ENCODE measurements at places on chromosomes 12 and 14.

DNA sequence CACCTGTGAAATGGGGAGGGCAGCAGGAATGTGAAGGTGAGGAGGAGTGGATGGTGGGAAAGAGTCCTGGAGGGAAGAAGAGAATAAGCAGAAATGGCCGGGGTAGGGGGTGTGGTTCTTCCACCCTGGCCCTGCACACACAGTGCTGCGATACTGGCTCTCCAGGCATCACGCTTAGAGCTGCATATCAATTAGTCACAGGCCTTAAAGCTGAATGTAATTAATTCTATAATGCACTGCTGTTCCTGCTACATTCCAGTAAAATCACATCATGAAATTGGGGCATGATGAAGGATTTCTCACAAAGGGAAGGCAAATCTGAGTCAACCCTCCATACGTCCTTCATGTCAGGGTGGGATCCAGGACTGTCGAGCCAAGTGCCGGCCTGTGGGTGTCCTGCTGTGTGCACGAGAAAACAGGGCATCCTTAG lies 566.1 kb downstream of the BCL11B start:
- no peak for ATAC-seq

- ATAC-seq = no peak
Observed at GRCh38 chr12:52385226-52385702, at the start of gene KRT84. Gene KRT84 (minus strand): TSS chr12:52385652. CDS start chr12:52385585, 67 bp downstream.

GRCh38 chr12:97404093-97404492 lies 58.5 kb upstream of the RMST start:
- ATAC-seq = no peak

DNA sequence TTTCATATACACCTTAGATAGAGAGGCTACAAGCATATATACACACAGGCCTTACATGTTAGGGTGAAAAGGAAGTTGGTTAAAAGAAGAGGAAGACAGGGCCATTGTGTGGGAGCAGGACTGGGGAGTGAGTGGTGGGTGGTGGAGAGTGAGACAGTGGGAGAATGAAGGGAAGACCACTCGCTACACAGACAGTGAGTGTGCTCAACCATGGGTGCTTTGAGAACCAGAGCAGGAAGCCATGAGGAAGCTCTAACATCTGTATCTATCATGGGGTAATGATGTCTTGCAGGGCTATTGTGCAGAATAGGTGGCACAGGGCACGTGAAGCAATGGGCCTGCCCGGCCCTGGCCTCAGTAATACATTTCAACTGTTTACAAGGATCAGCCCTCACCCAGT lies 11.4 kb upstream of the KRT74 start:
- ATAC-seq = no peak

- peak; percentile 27 for ATAC-seq
Observed at GRCh38 chr12:91211866-91212265, 29.2 kb upstream of the DCN start.

DNA sequence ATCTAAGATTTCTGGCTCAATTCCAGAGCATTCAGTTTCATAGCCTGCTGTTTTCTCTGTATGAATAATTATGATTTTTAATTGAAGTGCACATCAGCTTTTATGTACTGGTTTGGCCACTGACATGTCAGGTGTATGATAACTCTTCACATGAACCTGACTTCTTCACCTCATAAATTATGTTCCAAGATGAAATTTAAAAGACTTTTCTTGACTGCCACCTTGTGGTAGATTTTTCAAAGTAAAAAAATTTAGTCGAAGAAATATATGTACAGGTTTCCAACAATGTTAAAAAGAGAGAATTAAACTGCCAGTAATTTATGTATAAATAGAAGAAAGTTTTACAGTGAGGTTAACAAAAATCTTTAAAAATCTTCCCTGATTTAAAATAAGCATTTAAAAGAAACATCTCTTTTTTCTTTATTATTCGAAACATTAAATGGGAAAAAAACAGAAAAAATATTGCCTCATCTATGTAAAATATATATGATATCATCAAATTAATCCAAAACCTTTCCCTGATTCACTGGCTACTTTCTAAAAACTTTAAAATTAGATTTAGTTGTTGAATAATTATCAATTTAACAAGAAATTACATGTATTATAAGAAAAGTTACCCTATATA lies 124.9 kb upstream of the ATXN7L3B start:
- ATAC-seq = no peak

DNA sequence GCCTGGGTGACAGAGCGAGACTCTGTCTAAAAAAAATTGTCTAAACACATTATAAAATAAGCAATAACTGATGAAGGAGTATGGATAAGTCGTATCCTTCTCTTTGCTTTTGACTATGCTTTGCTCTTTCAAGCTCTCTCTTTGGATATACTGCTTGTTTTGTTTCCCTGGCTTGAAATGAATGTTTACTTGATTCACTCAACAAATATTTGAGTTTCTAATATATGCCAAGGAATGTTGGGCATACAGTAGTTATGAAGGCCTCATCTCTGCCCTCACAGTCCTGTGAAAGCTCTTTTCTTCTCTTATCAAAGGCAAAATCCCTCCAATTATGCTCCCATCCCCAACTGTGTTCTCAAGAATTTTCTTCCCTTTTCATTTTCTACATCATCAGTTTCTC lies 123.5 kb downstream of the PTPRR start:
- ATAC-seq = no peak

DNA sequence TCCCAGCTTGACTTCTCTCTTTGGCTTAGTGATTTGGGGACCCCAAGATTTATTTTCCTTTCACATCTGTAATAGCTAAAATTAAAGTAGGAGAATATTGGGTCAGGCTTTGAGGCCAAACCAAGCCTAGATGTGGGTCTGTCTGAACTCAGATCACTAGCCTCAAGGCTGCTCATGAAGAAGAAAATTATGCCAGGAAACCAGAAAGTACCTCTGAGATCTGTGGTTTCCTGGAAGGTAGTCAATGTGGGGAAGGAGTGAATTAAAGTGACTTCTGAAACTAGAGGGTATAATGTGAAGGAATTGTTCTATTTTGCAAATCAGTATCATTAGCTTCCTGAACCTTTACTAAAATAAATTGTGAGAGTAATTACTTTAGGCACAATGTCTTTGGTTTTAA lies 13.4 kb upstream of the CLEC12A start:
- no peak for ATAC-seq

DNA sequence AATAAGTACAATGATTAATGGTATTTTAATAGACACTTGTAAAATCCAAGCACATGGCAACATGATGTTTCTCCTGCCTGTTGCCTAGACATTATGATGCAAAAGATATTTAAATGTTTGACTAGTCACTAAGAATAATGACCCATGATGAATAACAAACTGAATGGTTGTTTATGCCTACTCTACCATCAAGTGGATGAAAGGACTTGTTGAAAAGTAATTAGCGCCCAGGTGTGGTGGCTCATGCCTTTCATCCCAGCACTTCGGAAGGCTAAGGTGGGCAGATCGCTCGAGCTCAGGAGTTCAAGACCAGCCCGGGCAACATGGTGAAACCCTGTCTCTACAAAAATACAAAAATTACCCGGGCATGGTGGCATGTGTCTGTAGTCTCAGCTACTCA lies 30.7 kb downstream of the KIF21A start:
- no peak for ATAC-seq

DNA sequence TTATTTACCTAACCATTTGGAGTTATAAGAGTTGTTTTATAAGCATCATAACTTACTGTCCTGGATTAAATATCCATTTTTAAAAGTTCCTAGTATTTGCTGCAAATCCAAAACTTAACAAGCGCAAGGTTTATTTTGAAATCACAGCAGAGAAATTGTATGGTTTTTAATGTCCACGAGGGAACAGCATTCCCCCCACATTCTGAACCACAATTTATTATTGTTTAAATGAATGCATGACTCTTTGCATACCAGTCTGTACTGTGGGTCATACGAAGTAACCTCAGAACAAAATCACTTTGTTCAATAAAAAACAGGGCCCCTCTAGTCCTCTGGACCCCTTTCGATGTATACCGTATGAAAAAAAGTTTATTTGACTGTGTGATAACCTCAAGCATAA lies 75.9 kb downstream of the DACT1 start:
- ATAC-seq = no peak

DNA sequence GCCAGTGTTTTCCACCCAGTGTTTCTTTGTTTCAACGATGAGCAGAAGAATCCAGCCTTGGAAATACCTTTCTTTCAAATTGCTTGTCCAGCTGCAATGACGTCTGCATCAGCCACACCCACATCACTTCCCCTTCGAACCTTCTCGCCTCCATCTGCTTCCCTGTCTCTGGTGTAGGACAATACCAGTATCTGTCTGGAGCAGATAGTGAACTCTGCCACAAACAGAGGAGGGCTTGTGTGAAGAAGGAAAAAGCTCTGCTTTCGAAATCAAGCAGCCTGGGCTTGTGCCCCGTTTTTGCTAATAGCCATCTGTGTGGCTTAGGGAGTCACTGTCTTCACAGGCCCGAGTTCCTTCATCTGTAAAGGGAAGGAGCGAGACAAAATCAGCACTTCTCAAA lies 415.4 kb downstream of the ZFP36L1 start:
- no peak for ATAC-seq

DNA sequence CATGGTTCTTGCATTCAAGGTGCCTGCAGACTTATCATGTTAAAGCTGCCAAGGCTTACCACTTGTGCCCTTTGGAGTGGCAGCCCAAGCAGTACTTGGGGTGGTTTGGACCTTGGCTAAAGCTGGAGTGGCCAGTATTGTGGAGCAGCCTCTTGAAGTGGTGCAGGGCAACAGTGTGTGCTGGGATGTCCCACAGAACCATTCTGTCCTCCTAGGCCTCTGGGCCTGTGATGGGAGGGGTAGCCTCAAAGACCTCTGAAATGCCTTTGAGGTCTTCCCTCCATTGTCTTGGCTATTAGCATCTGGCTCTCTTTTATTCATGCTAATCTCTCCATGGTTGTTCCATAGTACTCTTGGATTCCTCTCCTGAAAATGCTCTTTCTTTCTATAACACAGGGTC lies 78.2 kb upstream of the SLC24A4 start:
- ATAC-seq = no peak

- ATAC-seq = no peak
Observed at GRCh38 chr14:38089123-38089522, 118.6 kb upstream of the SSTR1 start.

GRCh38 chr12:29771165-29771564 lies 12.6 kb downstream of the TMTC1 start:
- ATAC-seq = no peak

- no peak for ATAC-seq
Observed at GRCh38 chr14:67420102-67420739, 8.3 kb upstream of the PLEK2 start.

DNA sequence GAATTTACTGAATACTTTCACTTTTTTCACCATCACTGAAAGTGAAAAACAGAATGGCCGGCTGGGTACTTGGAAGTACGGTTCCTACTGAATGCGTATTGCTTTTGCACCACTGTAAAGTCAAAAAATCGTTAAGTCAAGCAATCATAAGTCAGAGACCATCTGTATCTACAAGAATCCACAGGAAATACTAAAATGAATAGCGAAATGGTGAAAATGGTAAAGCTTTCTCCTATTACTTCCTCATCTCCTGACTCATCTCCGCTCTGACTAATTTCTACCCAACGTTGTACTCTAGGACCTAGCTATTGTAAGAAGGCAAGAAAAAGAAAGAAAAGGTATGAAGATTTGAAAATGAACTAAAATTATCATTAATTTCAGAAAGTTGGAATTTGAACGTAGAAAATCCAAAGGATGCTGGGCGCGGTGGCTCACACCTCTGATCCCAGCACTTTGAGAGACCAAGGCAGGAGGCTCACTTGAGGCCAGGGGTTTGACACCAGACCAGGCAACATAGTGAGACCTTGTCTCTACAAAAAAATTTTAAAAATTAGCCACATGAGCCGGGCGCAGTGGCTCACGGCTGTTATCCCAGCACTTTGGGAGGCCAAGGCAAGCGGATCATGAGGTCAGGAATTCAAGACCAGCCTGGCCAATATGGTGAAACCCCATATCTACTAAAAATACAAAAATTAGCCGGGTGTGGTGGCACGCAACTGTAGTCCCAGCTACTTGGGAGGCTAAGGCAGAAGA lies 5.3 kb upstream of the CDCA4 start:
- ATAC-seq = peak; percentile 19

DNA sequence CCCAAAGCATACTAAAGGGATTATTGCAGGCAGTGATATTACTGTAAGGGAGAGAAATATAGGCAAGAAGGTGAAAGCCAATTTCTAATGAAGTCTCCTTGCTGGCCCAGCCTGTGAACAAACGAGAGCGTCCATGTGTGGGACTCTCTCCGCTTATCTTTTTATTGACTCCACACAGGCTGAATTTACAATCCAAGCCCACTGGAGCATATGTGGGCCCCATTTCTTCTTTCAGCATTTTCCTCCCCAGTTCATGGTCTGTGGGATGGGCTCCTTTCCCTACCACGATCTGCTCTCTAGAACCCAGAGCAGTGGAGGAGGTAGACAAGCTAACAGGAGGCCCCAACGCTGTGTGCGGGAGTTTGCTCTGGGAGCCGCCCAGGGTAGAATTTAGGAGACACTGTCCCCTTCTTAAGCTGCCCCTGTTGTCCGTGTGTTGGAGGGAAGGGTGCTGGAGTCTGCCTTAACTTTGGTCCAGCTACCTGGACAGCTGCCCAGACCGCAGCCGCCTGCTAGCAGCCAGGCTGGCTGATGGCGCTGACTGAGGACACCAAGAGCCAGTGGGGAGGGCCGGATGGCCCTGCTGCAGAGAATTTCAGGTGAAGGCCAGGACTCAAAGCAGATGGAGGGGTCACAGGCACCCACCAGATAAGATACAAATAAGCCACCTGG lies 3.2 kb upstream of the HOXC11 start:
- no peak for ATAC-seq

DNA sequence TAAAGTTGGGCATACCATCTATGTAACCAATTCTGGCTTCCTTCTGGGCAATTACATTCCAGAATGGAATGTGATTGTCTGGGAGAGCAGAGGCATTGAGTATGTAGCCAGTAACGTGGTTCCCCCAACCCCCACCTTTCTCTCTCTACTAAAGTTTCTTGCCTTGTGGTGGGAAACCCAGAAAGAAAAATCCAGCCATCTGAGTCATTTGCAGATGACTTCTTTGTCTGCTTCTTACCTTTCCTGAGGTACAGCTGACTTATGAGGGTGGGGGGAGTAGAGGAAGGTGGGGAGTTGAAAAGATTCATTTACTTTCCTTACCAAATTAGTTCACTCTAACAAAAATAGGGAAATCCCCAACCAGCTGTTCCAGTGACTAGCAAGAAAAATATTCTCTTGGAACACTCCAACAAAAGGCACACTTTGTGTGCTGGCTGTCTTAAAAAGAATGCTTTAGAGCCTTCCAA lies 112.1 kb upstream of the FRMD6 start:
- ATAC-seq = peak; percentile 96

DNA sequence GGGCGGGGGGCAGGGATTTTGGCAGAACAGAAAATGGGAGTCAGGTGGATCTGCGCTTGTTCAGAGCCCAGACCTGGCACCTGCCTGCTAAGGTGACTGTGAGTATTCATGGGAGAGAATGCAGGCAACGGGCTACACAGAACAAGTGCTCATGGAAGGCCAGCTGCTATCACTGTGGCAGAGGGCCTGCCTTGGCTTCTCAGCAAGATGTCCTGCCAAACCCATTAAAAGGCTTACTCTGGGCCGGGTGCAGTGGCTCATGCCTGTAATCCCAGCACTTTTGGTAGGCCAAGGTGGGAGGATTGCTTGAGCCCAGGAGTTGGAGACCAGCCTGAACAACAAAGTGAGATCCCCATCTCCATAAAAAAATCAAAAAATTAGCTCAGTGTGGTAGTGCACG lies 21.0 kb downstream of the DIO3 start:
- ATAC-seq = no peak
